ENCODE measurements at places on chromosomes 4 and X.

DNA sequence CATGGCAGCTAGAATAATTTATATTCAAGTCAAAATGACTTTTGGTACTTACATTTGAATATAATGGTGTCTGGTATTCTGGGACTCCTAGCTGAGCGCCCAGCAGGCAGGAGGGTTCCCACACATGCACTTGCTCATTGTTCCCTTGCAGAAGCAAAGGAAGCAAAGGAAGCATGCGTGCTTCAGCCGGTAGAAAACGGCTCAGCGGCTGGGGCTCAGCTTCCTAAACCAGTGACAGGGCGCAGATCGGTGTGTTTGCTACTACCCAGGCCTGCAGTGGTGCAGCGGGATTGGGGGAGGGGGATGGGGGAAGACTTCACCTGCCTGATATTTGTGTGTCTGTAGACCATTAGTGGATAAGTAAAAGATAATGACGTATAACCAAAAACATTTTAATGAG, 978.3 kb upstream of the TENM3 start:
- no peak for DNase-seq

DNA sequence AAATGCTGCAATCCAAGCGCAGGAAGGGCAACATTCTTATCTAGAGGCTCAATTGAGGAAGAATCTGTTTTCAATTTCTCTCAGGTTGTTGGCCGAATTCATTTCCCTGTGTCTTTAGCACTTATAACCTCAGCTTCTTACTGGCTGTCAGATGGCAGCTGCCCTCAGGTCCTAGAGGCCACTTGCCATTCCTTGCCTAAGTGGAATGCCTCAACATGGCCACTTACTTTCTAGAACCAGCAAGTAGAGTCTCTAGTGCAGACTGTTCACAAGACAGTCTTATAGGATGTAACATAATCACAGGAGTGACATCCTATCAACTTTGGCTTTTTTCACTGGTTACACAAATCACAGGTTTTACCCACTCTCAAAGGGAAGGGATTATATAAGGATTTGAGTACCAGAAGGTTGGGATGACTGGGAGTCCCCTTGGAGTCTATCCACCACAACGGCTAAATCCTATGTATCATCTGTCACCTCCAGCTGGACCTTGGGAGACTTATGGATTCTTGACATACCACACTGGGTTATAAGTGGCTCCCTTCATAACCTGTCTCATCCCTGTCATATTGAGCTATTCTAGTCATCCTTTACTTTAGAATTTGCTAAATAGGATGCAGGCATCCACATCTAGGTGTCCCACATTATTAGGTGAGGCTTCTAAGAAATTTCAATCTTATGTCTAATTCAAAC, 297.9 kb upstream of the CTSO start:
- DNase-seq = no peak

GRCh38 chrX:78708816-78709215, 38.7 kb upstream of the LPAR4 start:
- DNase-seq = no peak

DNA sequence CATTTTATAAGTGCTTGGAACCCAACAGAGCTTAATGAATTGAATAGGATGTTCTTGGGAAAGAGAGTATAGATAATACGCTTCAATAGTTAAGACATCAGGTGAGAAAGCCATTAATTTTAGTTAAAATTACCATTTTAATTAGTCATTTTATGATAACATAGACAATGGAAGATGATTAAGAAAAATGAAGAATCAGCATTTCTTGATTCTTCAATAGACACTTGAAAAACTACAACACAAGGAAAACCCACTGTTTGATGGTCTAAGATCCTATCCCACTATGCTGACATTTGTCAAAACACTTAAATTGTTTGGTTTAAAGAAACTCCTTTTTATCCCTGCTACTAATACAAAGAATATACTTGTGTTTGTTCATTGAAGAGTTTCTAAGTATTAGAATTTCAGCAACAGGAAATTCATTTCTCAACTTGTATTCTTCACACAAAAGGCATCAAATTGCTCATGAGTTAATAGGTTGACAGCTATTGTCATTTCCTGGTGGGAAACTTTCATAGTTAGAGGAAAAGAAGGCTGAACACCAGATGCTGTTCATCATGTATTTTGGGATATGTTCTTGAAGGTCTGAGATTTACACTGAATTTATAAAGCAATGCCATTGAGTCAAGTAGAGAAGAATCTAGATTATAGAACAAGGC, 9.6 kb upstream of the CXCL2 start:
- no peak for DNase-seq

DNA sequence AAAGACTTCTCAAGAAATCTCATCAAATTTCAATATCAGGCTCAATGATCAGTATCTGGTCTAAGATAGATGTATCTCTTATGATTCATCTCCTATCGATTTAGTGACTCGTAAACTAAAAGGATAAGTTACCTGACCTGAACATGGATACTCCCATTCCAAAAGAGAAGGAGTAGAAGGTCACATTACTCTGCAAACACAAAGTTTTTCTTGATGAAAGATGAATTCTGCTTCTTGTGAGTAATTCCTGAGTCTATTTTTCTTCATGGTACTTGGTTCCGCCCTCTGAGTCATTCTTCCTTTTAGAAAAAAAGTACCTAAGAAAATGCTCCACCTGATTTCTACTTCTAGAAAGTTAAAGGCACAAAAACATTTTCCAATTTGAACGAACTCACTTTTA, 223.1 kb upstream of the SLIT2 start:
- no peak for DNase-seq

- no peak for DNase-seq
Measured at GRCh38 chrX:17032351-17032750, 85.9 kb downstream of the REPS2 start.

GRCh38 chr4:100450449-100450848, 67.4 kb downstream of the EMCN start:
- DNase-seq = no peak

GRCh38 chr4:162323919-162324318, 160.1 kb upstream of the FSTL5 start:
- no peak for DNase-seq

- no peak for DNase-seq
Measured at GRCh38 chrX:114798907-114799306, 215.0 kb downstream of the HTR2C start.

DNA sequence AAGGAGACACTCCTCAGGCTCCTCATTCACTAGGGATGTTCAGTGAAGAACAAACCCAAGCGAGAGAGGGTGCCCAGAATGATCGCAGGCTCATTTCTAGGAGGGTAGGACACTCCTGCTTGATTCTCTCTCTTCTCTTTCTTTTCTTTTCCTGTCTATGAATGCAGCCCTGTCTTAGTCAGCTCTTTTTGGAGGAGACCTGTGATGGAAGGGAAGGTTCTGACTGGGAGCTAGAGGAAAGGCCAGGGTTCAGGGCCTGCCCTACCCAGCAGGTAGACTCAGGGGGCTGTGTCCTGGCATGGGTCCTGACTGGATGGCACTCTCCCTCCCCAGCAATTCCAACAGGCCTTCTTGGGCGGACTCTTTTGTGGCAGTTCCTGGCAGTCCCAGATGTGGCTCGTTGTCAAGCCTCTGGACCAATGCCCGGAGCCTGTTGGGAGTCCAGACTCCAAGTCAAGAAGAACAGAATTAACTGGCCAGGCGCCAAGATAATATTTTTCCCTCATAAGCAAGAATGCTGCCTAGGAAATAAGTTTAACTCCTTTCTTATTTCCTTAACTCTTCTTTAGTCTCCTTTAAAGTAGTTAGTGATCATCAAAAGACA, 139.4 kb upstream of the SCML1 start:
- no peak for DNase-seq

- DNase-seq = no peak
Measured at GRCh38 chr4:78922207-78922606, 17.0 kb downstream of the PAQR3 start.

GRCh38 chr4:105374071-105374470, 99.8 kb downstream of the PPA2 start:
- DNase-seq = no peak

- no peak for DNase-seq
Measured at GRCh38 chr4:70437197-70437596, 34.8 kb upstream of the MUC7 start.

- DNase-seq = no peak
Measured at GRCh38 chr4:139454111-139455045, at the start of gene RAB33B. RAB33B (plus strand) TSS chr4:139454121; CDS start chr4:139454196, 75 bp downstream.

- DNase-seq = no peak
Measured at GRCh38 chrX:70479922-70480659, 35.5 kb downstream of the DLG3 start.

DNA sequence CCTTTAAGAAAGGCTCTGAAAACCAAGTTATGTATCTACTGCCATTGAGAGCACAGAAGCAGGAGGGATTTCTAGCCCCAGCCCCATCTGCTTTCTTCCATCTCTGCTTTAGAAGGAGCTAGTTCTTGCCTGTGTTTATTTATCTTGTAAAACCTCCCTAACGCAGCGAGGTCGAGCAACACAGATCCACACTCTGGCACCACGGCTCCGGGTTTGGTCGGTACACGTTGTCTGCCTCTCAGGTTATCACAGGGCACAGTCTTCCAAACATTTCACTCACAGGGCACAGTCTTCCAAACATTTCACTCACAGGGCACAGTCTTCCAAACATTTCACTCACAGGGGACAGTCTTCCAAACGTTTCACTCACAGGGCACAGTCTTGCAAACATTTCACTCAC, 69.7 kb upstream of the TLR3 start:
- no peak for DNase-seq

DNA sequence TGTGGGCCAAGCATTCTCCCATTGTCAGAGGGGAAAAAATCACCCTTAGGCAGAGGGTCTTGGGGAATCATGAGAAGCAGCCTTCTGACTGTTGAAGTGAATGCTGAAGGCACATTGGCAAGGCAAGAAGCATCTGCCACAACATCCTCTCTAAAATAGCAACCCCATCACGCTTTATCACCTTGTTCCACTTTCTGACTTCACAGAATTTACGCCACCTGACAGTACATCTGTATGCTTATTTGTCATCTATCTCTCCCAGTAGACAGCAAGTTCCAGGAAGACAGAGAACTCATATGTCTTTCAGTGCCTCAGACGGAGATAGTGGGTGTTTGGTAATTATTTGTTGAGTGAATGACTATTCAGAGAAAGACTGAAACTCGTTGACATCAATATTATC, 68.4 kb upstream of the SCML1 start:
- no peak for DNase-seq

GRCh38 chrX:20265221-20265725, 1.4 kb downstream of the RPS6KA3 start:
- peak; percentile 72 for DNase-seq

DNA sequence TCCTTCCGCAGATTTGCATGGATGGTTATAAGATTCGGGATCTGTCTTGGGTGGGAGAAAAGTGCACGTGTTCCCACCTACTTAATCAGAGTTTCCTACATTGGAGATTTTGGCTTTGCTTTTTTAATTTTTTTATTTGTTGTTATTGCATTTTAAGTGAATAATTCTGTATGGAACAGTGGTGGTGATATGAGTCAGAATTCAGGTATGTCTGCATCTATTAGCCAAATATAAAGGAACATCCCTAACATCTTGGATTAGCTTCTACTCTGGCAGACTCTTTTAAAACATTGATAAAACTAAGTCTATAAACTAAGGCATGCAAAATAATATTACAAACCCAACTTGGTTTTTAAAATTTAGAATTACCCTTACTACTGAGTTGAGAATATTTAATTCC, 659.8 kb upstream of the EPHA5 start:
- no peak for DNase-seq

- no peak for DNase-seq
Measured at GRCh38 chr4:52244848-52245247, 193.7 kb downstream of the SPATA18 start.

DNA sequence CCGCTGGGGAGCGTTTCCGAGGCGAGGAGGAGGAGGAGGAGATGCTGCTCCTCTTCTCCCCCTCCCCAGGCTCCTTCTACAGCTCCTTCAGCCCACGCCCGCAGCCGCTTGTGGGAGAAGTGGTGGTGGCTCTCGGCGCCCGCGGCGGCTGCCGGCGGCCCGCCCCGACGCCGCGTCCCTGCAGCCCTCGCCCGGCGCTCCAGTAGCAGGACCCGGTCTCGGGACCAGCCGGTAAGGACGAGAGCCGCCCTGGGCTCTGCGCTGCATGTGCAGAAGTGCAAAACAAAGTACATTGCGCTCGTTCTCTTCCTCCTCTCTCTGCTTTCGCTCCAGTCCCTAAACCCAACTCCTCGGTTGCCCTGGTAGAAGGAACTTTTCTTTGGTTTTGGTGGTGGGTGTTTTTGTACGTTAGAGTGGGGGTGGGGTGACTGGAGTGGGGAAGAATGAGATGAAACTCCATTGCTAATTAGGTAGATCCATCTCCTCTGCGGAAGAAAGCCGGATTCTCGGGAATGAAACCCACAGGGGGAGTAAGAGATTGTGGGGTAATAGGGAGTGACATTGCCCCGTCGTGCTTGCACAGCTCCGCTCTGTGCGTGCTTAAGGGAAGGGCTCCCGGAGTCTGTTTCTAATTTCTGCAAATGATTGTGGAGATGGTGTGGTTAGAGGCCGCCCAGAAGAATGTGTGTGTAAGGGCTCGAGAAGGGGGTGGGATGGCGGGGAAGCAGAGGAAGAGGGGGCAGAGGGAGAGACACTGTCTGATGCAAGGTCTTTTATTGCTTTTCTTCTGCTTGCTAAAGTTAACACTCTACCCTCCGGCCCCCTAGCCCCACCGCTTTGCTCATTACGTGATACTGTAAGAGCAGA, 677 bp downstream of the PTPN13 start:
- DNase-seq = peak; percentile 30

- no peak for DNase-seq
Measured at GRCh38 chr4:15506464-15506863, 36.8 kb downstream of the CC2D2A start.

GRCh38 chrX:28205905-28206304, 224.7 kb upstream of the DCAF8L1 start:
- DNase-seq = no peak

GRCh38 chr4:70754990-70755688, 33.4 kb downstream of the RUFY3 start:
- DNase-seq = no peak

- DNase-seq = peak; percentile 86
Measured at GRCh38 chrX:150898343-150899190, at the start of gene CD99L2. CD99L2 (minus strand) TSS chrX:150898668; CDS start chrX:150898588, 80 bp downstream.

- DNase-seq = no peak
Measured at GRCh38 chr4:75830906-75831305, 71.3 kb downstream of the PPEF2 start.

DNA sequence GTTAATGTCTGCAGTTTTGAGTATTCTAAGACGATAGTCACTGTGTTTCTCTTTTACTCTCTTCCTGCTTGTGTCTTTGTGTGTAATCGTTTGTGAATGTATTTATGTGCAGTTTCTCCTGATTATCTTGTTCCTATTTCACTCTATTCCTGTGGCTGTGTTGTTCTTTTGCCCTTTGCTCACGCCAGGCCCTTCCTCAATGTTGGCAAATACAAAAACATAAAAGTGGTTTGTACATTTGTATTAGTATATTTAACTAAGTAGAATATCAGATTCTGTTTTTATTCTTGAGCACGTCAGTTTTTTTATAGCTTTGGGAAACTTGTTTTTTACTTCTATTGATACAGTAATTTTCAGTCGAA, 107.6 kb upstream of the BMPR1B start:
- DNase-seq = no peak

Data from activated CD4-positive, alpha-beta T cell treated with anti-CD3 and anti-CD28 coated beads, Interleukin-2, amount 50 U/mL, for 48 hours (primary cell).